ENCODE measurements at places on chromosomes 1 and 21. TPM values are rescaled to one million over a fixed set of nuclear protein-coding genes. Genes with fewer than 3 reads are reported as not detected.

LY9 gene
- not detected for total RNA-seq

TRABD2B gene
- 0.10 TPM for total RNA-seq

GJA5 gene
- total RNA-seq = not detected

ZBTB17 gene
- 22.1 TPM for total RNA-seq

GPR61 gene
- not detected for total RNA-seq

MROH7 gene
- 0.71 TPM for total RNA-seq

DNA sequence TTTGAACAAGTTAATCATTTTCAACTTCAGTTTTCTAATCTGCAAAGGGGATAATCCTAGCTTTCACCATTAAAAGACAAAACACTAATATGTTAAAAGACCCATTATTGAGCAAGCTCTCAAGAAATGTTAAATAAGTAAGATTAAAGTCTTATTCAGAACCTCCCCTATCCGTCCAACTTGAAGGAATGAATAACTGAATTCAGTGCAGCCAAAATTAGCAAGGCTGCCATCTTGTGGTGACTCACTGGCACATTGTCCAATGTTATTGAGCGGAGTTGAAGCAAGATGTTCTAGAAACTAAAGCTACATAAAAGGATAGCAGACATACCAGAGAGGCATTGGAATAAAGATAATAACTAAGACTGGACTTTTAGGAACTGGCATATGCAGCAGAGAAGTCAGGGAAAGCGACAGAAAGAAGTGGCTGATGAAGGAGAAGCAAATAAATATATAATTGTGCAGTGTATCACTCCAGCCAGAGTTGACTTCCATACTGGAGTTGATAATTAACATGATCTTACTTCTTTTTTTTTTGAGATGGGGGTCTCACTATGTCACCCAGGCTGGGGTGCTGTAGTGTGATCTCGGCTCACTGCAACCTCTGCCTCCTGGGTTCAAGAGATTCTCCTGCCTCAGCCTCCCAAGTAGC, 8.2 kb upstream of the CAP1 start:
- peak; percentile 60 for DNase-seq

DNA sequence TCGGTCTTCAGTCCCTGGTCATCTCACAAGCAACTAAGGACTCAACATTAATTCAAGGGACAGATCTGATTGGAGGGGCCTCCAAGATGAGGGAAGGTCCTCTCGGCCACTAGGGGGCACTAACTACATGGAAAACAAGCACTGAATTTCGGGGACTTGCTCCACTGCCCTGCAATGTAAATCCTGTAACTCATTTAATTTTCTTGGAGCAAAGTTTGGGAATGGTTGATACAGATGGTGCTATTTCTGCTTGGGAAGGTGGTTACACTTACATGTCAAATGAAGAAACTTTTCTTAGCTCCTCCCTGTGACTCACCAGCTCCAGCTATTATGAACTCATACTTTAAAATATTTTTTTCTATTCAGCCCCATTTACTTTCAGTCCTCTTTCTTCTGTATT, 97.4 kb upstream of the KCNJ15 start:
- DNase-seq = peak; percentile 64

DNA sequence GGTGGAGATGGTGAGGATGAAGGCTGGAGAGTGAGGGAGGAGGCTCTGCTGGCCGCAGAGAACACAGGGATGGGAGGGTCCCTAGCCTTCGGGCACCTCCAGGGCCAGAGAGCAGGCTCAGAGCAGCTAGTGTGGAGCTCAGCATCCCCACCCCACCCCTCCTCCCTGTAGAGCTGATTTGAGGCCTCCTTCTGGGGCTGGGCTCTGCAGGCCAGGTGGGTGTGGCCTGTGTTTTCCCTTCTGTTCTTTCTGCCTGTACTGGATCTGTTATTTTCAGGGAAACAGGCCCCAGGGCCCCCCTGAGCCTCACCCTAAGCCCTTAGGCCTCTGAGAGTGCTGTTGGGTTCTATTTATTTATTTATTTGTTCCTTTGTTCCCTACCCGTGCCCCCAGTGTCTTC, 44.8 kb downstream of the TMCC2 start:
- no peak for DNase-seq

GRCh38 chr1:156899956-156900718, 6.6 kb downstream of the PEAR1 start:
- DNase-seq = no peak

- DNase-seq = no peak
Observed at GRCh38 chr1:60949826-60950197, 132.5 kb upstream of the NFIA start.

- no peak for DNase-seq
Observed at GRCh38 chr1:67313934-67314671, 6.4 kb downstream of the IL12RB2 start.

DNA sequence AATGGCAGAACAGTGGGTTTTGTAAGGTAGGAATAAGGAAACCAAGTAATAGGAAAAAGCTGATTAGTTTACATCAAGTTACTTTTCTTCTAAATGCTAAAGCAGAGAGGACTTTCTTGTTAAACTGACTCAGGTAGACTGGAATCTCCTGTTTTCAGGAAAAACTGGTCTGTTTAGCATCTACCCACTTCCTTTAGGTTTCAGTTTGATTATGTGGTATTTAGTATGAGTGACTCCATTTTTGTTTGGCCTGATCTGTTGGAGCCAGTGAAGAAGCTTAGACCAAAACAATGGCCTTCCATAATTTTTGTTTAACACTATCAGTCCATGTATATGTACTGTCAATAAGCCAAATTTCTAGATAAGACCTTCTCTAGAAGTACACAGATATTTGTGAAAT, 88.4 kb downstream of the EPB41 start:
- DNase-seq = no peak

- no peak for DNase-seq
Observed at GRCh38 chr1:208083715-208084085, 160.5 kb downstream of the PLXNA2 start.

- no peak for DNase-seq
Observed at GRCh38 chr1:244280859-244281258, 170.8 kb downstream of the ADSS2 start.

GRCh38 chr1:229650045-229650444, 24.0 kb downstream of the URB2 start:
- no peak for DNase-seq

DNA sequence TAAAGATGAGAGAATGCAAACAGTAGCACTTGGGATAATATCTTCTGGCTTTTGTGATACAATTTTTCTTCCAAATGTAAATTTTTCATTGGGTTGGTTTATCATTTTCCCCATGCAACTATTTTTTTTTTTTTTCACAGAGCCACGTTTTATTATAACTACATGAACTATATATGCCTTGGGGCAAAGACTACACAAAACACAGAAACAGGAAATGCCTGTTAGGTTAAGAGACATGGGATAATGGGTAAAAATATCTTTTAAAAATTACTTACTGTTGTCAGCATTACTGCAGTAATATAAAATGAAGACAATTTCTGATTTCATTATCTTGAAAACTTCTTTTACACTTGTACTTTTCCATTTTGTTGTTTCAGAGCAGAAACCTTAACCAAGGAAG, 74.6 kb downstream of the DISP1 start:
- no peak for DNase-seq

DNA sequence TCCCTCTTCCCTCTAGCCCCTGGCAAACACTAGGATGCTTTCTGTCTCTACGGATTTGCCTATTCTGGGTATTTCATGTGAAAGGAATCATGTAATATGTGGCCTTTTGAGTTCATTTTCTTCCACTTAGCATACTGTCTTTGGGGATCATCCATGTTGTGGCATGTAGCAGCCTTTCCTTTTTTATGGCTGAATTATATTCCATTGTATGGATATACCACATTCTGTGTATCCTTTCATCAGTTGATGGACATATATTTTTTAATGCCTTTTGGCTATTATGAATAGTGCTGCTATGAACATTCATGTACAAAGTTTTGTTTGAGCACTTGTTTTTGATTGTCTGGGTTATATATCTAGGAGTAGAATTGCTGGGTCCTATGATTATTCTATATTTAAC, 258.4 kb upstream of the CSF3R start:
- DNase-seq = no peak

DNA sequence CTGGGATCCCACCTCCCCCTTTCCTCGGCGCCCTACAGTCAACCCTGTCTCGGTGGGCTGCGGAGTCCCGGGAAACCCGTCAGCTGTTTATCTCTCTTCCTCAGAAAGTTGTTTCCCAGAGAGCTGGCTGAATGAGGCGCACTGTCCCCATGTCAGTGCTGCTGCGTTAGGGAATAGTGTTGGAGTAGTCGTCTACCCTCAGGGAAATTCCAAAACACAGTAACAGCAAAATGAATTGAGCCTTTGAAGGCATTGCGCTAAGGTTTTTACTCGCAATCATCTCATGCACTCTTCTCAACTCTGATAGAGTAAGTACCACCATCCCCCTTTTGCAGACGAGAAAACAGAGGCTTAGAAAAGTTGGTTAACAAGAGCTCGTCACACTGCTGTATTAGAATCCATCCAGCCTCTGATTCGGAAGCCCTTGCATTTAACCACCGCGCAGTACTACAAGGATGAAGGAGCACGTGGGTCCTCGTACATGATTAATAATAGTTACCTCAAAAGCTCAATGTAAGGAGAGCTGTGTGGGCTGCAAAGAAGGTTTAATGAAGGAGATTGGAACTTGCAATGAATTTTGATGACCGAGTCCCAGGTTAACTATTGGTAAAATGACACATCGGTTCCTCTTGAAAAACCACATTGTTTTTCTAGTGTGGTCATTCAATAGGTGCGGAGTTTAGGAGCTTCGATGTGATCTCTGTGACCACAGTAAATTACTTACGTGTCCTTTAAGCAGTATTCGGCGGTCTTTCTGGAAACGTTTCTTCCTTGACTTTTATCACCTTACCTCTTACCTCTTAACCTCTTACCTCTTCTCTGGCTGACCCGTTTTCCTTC, 788 bp upstream of the EDEM3 start:
- DNase-seq = peak; percentile 24

DNA sequence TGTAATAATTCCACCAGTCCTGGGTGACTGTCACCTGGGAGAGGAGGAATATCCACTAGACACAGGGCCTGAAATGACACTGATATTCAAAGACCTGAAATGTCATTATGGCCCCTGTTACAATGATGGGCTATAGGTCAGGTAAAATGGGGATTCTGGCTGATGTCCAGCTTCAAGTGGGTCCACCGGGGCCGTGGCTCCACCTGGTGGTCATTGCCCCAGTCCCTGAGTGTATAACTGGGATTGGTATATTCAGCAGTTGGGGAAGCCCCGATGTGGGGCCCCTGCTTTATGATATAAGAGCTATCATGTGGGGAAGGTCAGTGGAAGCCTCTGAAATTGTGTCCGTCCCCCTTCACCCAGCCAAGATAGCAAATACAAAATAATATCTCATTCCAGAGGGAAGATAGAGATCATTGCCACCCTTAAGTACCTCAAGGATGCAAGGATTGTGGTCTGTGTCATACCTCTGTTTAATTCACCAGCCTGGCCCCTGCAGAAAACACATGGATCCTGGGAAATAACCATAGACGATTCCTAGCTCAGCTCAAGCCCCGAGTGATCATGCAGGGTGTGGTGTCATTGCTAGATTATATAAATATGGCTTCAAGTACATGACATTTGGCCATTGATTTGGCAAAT, 19.4 kb downstream of the PLEKHO1 start:
- DNase-seq = peak; percentile 86

DNA sequence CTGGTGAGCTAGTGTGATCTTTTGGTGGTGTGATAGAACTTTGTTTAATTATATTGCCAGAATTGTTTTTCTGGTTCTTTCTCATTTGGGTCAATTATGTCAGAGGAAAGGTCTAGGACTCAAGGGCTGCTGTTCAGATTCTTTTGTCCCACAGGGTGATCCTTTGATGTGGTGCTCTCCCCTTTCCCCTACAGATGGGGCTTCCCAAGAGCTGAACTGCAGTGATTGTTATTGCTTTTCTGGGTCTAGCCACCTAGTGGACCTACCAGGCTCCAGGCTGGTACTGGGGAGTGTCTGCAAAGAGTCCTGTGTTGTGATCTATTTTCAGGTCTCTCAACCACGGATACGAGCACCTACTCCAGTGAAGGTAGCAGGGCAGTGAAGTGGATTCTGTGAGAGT, 25.9 kb upstream of the CD84 start:
- no peak for DNase-seq

GRCh38 chr21:29793712-29794111, 146.1 kb downstream of the GRIK1 start:
- no peak for DNase-seq

DNA sequence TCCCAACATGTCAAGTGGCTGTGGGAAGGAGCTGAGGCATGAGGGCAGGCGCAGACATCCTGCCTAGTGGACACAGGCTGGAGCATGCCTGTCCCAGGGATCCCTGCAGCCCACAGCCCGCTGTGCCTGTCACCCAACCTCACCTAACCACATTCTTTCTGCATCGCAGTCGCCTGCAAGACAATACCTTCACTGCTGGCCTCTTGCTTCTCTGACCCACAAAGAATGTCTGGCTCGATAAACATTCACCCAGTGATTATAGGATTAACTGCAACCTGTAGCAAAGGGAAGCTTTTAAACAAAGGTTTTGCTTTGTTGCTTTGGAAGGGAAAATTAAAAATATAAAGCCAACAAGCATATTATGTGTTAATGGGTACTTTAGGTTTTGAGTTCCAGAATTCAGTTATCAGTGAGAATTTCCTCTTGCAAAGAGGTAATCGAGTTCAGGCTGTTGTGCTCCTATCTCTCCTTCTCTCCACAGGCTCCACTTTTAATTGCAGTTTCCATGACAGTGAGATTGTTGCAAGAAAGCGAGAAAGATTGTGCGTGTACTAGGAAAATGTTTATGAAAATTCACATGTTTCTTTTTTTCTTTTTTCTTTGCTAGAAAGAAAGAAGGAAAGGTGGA, 40.0 kb upstream of the ZNF648 start:
- peak; percentile 91 for DNase-seq

- DNase-seq = no peak
Observed at GRCh38 chr1:86925742-86926141, 11.3 kb downstream of the HS2ST1 start.

GRCh38 chr1:74857676-74858075, 124.7 kb downstream of the TYW3 start:
- no peak for DNase-seq

- DNase-seq = no peak
Observed at GRCh38 chr1:16981269-16981849, 939 bp upstream of the MFAP2 start.

DNA sequence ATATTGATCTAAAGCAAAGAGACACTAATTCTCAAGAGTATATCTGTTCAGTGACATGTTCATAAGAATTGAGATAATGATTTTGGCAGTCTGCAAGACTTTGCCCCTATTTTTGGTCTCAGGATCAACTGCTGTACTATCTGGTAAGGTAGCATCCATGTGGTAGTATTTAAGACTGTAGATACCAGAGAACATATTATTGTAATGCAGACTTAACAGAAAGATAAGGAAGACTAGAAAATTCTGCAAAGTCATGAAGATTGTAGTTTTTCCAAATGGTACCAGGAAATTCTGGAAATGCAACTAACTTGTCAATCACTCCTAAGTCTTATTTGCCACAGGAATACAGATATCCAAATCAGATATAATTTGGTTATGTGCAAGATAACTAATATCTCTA, 35.1 kb downstream of the RNF2 start:
- no peak for DNase-seq
